ENCODE measurements at places on chromosomes 2 and 18.

DNA sequence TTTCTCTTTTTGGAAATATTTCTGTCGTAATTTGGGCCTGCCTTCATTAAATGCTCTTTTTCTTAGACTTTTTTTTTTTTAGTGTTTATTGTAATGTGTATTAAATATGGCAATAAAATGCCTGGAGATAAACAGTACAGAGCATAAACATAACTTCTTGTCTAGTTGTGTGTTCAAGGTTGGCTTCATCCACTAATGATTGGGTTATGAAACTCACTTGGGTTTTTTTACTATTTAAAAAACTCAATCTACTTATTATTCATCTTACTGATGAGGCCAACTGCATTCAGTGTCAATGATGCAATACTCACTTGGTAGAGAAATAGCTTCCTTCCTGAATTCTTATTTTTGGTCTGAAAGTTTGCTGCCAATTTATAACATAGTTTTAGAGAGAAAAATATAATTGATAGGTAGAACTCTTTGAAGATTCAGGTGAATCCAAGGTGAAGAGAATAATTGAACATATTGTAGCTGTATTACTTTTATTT lies 144.2 kb upstream of the NABP1 start:
- no peak for DNase-seq

DNA sequence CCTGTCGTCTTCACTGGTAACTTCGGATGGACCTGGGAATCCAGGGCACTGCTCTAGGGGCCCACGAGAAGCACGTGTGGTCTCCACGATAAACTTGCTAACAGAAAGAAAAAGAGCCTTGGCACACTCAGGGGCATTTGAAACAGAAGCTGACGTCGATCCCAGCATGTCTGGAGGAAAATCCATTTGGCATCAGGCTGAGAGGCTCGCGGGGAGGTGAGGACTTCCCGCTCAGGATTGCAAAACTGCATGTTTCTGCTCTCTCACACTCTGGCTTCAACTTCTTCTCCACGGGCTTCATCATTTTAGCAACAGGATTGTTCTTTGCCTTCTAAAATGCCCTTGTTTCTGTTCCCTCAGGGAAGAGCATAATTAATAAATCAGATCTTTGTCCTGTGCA lies 181.7 kb upstream of the COPS8 start:
- no peak for DNase-seq

DNA sequence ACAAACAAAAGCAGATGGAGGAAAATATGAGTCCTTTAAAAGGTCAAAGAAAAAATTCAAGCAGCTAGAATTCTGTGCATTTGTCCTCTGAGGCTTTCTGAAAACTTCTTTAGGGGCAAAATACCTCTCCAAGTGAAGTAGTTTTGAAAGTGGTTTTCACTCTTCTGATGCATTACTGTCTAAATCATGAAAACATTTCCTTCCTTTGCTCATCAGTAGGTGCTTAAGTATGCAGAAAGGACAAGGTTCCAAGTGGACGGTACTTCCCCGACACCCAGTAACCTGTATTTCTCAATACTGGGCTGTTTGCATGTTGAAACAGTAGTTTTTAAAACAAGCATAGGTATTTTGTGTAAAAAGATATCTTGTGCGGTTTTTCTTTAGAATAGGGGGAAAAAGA lies 189.1 kb upstream of the ERBB4 start:
- no peak for DNase-seq

DNA sequence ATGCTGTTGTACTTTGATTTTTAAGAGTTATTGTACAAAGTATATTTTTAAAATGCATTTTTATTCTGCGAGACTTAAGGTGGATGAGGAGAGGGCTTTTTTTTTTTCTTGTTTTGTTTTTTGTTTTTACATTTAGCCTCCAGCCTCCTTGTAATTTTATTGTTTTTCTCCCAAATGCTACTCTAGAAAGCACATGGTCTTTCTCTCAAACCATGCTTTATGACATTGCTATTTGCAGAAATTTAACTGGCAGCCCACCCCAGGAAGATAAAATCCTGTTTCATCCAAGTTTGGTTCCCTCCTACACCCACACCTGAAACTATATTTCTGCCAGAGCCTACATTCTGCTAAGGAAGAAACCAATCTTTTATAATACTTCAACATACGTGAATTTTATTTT lies 184.6 kb downstream of the ARHGAP15 start:
- DNase-seq: no peak

DNA sequence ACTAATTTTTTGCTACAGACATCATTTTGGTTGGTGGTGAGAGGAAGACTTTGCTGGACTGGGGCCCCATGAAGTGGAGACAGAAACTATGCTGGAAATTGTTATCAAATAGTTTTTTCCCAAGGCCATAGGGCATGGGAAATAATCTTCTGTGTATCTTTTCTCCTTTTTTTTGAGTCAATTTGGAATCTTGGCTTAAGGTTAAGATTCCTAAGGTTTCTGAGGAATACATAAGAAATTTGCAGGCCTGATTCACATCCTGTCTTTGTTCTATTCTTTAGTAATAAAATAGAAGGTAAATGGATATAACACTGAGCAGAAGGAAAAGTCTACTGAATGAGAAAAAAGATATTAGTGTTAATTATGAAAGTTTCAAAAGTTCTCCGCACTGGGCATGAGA lies 16.6 kb downstream of the SMC6 start:
- DNase-seq: no peak

GRCh38 chr2:182049372-182050148 lies 63.9 kb downstream of the PPP1R1C start:
- no peak for DNase-seq

DNA sequence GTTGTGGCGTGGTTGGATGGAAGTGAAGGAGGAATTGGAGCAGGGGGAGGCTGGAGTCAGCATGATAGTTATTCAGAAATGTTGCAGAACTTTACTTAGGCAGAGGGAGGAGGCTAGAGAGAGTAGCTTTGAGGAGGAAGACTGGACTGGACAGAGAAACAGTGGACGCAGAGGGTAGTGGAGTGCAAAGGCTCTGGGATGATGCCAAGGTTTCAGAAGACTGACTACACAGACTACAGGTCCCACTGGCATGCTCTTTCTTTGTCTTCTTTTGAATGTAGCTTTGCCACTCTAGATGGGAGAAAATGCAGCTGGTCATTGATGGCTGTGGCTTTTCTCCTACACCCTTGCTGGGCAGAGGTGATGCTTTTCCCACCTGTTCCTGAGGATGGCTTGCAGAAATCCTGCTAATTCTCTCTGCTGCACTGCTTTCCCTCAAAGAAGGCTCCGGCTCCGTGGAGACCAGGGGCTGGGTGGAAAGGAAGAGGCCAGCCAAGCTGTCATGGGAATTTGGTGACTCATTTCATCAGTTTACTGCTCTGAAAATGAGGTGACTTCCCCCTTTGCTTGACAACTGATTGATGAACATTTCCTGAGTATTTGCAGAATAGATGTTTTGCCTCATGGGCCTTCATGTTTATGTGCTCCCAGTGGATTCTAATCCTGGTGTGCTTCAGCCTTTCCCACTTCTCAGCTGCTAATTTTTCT lies 42.4 kb downstream of the MEIS1 start:
- no peak for DNase-seq

DNA sequence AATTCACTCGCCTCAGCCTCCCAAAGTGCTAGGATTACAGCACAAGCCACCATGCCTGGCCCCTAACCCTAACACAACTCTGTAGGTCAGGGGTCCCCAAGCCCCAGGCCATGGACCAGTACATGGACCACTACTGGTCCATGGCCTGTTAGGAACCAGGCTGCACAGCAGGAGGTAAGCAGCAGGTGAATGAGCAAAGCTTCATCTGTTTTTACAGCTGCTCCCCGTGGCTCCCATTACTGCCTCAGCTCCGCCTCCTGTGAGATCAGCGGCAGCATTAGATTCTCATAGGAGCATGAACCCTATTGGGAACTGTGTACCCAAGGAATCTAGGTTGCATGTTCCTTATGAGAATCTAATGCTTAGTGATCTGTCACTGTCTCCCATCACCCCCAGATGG lies 201.7 kb downstream of the NRP2 start:
- no peak for DNase-seq

GRCh38 chr2:241550616-241551580 lies 7.6 kb upstream of the BOK start:
- no peak for DNase-seq

- no peak for DNase-seq
Observed at GRCh38 chr2:134512734-134513464, 205.9 kb downstream of the TMEM163 start.

GRCh38 chr2:12303181-12304030 lies 413.3 kb upstream of the TRIB2 start:
- no peak for DNase-seq

- no peak for DNase-seq
Observed at GRCh38 chr2:97996679-97997078, 931 bp upstream of the TMEM131 start.

GRCh38 chr2:232486558-232487384 lies 863 bp downstream of the ECEL1 start:
- DNase-seq: no peak

DNA sequence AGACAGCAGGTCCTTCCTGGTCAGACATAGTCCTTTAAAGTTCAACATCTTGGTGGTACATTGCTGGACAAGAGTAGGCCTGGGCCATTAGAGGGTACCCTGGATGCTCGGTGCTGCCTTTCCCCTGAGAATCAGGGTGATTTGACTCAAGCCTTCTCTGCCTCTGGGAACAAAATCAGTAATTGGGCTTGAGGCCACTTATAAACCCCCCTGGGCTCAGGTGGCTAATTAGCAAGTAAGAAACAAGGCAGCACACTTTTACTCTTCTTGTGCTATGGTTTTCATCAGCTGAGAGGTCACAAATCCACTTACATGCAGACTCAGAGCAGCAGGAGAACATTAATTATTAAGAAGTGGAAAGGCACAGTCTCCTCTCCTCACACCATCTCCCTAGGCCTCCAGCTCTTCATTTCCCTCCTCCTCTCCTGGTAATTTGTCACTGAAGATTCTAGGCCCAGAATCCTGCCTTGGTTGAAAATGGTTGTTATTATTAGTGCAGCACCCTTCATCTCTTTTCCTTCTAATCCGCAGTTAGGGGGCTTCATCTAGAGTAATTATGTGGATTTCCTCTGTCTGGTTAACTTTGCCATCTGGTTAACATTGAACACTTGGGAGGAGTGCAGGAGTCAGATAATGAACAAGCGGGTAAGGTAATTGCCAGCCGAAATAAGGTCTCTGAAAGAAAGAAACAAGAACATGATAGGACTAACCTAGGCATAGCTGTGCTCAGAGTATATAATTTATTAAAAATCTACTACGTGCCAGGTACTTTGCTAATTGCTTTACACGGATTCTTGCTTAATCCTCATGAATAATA lies 29.7 kb upstream of the CASP10 start:
- no peak for DNase-seq

DNA sequence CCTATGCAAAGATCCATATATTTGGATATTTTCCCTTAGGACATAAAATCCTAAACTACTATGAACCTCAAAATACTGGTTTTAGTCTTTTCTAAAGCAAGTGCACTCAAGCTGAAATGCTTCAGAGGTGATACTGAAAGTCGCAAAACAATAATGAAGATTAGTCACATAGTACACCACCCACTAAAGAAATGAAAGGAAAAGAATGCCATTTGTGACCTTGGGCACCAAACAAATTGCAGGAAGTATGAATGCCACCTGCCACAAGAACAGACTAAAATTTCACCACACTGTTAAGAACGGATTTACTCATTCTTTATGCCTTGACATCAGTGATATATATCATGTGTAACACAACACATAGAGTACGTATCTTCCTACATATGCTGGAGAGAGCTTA lies 161.5 kb downstream of the ZNF521 start:
- no peak for DNase-seq

DNA sequence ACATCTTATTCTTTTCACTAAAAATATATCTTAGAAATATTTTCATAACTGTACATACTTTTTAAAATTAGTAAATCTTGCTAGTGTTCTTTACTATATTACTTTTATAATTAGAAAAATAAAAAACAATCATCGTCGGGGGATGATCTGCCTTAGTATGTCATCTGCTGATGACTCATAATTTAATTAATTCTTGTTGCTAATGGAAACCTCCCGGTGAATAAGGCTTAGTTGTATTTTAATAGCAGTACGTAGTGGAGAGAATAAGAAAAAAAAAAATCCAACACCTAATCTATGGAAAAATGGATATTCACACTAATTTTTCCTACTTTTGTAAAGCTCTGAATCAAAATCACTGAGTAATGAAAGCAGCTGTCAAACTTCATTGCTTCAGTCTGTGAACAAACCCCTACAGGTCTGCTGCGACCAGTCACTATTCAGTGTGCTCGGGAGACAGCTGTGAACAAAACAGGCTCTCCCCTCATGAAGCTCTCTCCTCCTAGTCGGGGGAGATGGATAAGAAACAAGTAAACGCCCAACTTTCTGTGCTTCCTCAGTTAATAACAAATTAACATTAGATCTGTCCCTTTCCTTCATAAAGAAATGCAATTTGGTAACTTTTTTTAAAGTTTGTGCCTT lies 97.4 kb upstream of the UPP2 start:
- DNase-seq: no peak

DNA sequence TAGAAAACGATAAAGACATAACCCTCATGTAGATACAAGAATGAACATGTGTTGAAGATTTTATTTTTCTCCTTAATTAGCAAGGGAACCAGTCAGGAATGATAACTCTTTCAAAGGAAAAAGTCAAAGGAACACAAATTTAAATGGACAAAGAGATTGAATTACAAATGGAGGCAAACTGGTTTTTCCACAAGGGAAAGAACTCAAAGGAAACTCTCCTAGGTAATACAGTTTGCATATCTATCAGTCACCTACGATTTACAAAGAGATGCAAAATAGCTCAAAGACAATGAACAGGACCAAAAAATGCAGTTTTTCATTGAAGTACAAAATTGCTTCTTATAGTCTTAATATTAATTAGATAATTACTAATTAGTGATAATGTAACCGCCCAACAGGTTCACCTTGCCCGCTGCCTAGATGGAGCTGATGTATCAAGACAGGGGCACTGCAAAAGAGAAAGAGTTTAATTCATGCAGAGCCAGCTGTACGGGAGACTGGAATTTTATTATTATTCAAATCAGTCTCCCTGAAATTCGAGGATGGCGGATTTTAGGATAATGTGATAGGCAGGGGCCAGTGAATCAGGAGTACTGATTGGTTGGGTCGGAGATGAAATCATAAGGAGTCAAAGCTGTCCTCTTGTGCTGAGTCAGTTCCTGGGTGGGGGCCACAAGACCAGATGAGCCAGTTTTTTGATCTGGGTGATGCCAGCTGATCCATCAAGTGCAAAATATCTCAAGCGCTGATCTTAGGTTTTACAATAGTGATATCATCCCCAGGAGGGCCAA lies 151.0 kb downstream of the TMEM17 start:
- DNase-seq: no peak

DNA sequence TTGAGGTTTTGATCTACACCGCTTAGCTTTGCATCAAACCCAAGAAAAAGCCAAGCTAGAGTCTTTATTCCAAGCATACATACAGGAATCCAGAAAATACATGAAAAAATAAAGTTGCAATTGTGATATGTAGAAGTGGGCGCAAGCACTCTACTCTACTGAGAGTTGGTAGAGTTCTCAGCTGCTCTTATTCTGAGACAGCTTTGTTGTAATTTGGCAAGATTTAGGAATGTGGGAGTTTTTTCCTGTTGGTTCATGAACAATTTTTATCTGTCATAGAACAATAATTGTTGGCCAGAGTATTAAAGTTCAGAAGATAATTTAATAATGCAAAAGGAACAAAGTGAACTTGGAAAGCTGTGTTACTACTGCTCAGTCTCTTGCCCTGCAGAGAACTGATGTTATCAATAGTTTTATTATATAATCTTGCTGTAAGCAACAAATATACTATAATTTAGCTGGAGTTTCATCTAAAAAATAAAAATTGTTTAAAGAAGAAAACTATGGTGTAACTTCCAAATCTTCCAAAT lies 302.0 kb upstream of the RND3 start:
- no peak for DNase-seq

Data from hippocampal formation (tissue), 2 donors.